ENCODE measurements at places on chromosomes 1 and 21.

- no peak for DNase-seq
Observed at GRCh38 chr1:94067196-94067595, 53.8 kb downstream of the ABCA4 start.

GRCh38 chr1:224643653-224644052 lies 27.5 kb downstream of the CNIH3 start:
- no peak for DNase-seq

DNA sequence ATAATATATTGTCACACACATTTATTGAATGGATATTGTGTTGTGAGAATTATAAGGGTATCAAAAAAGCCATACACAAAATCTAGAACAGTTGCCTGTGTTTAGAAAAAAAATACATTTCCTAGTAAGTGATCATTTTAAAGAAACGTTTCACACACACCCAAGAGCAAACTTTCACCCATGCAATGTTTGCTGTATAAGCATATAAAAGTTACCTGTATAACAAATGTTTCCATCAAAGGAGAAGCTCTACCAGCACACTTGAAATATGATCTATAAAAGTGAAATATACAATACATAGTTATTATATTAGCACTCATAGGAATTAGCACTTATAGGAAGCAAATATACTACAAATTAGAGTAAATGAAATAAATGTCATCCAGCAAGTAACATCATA lies 1098.1 kb downstream of the NCAM2 start:
- no peak for DNase-seq

GRCh38 chr1:212283741-212284140 lies 1.5 kb upstream of the PPP2R5A start:
- DNase-seq: no peak

DNA sequence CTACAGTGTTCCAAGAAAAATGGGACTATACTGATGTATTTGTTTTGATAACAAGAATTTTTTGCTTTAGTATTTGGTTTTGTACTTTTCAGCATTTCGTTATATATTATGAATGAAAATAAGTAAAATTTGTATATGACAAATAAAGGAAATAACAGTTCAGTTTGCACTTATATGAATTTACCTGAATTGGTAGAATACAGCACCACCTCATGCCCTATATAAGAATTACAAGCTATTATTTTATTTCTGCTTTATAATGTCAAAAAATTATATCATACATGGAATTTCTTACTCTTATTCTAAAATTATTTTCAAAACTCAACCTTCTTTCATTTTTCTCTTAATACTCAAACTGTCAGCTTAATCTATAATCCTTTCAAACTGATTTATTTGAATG lies 14.6 kb downstream of the EFCAB7 start:
- no peak for DNase-seq

DNA sequence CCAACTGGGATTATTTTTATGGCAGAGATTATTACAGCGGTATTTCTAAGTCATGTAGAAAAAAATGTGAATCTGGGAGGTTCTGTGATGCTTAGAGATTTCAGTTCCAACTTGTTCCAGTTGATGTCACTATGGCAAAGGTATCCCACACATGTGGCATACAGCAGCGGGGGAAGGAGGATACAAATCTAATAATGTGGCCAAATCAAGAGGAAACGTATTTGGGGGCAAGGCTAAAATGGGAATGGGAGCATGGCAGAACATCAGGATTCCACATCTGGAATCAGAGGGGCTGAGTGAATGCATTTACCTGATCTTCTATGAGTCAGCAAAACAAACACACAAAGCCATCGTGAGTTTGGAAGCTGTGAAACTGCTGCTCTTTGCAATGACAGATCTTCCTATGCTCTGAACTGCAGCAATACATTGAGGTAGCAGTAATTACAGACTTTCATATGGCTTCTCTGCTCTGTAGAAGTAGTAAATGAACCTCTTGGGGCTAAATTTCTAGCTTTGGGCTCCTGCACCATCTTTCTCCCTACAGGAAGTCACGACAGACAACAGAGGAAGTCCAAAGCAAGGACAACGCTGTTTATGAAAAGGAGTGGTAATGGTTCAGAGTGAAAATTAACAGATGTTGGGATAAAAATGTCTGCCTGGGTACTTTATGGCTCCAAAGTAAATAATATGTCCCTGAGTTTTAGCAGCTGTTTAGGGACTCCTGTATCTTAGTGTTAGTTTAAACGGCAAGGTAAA lies 55.5 kb downstream of the GABPA start:
- DNase-seq: no peak

DNA sequence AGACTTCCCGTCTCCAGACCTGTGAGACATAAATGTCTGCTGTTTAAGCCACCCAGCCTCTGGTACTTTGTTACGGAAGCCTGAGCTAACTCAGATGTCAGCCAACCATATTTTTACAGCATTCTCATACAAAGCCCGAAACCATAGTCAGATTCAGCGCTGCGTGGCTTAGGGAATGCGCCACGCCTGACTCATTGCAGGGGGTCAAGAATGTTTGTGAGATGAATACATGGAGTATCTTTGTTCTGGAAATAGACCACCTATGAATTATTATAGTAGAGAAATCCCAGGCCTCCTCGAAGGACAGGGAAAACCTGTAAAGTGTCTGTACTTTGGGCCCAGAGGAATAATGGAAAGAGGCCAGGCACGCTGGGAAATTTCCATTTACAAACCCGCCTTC lies 434.8 kb downstream of the CAMTA1 start:
- DNase-seq: no peak

DNA sequence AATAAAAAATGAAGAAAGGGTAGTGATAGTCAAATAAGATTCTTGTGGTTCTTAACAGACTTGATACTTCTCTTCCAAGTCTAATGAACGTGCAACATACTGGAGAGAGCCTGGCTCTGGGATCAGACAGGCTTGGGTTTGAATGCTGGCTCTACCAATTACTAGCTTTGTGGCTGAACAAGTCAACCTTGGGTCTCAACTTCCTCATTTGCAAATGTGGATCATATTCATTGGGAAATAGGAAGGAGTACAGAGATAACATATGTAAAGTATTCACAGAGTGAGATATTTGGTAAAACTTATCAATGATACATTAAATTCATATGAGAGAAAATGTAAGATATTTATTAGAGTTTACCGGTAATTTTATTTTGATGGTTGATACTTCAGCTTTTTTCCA lies 2.0 kb downstream of the EDEM3 start:
- DNase-seq: no peak

DNA sequence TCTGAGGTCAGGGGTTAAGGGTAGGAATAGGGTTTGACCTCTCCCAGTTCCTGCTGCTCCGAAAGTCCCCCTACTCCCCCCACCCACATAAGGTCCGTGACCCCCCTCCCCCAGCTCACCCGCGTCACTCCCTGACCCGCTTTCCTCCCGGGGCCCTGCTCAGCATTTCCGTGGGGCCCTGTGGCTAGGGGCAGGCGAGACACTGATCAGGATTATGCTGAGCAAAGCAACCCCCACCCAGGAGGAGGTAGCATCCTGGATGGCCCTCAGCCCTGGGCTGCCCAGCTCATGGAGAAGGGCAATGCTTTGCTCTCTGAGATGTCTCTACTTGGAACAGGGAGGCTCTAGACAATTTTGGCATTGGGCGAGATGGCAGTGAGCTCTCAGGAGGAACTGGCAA lies 3.7 kb downstream of the RORC start:
- DNase-seq: no peak

DNA sequence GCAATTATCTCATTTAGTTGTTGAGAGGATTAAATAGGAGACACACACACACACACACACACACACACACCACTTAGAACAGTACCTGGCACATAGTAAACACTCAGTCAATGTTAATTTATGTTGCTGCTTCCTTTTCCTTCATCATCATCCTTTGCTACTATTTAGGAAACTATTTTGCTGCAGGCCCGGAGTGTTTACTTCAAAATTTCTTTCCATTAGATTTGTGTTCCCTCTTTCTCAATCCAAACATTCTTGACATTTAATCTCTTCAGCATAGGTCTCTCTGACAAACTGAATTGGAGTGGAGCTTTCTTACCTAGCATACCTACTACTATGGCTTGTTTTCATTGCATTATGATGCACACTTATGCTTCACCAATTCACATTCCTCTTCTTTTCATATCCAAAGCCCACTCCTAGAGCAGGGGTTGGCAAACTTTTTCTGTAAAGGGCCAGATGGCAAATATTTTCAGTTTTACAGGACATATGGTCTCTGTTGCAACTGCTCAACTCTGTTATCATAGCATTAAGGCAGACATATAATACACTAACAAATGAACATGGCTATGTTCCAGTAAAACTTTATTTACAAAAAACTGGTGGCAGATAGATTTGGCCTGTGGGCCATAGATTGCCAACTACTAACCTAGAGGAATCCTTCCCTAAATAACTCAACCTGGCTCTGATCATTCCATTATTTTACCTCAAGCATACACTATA lies 49.5 kb downstream of the SCMH1 start:
- DNase-seq: no peak
